NCI-H2107 (cell line): ENCODE measurements at places on chromosomes 7 and 10.

- DNase-seq = no peak
Observed at GRCh38 chr7:22411977-22412693, 55.2 kb upstream of the RAPGEF5 start.

DNA sequence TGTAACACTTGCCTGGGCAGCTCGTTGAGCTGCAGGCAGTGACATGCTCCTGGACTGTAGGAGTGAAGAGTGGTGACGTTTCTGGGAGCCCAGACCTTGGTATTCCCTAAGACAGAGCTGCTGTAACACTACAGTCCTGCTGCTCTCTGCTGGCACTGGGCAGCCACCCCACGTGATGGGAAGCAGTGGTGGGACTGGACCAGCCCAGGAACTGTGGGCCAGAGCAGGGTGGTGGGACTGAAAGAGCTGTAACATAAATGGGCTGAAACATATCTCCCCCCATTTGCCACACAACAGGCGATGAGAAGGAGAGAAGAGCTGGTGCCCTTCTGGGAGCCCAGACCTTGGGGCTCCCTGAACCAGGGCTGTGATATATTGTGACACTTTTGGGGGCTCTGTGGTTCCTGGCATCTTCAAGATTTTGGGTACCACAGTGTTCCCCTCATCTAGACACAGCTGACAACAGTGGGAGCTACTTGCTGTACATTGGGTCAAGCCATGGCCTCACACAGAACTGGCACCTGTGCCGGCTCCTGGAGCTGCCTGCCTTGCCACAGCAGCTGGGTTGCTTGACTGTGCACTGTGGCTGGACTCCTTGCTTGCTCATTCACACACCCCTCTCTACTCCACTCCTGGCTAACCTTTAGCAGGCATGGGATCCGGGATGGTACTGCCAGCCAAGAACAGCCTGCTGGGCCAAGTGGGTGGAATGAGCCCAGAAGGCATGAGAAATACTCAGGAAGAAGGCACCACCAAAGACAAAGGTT lies 161.3 kb upstream of the PCDH15 start:
- DNase-seq = no peak

- DNase-seq = no peak
Observed at GRCh38 chr7:19098510-19098909, 18.9 kb downstream of the TWIST1 start.

DNA sequence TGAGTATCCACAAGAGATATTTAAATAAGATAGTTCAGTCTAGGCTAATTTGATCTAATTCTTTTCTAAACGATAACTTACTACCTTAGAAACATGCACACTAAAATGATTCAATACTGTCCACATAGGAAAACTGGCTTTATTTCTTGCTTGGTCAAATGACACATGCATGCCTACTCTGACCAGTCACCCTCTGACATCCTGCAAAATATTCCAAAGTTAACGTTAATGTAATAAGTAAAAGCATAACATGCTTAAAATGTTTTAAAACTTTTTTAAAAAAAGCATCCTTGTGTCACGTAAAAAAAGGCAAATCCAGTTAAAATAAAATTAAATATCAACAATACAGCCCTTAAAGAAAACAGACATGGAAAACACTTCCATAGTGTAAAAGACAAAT lies 70.2 kb downstream of the UBE2H start:
- no peak for DNase-seq

GRCh38 chr10:71705582-71705981 lies 14.0 kb downstream of the C10orf105 start:
- no peak for DNase-seq

DNA sequence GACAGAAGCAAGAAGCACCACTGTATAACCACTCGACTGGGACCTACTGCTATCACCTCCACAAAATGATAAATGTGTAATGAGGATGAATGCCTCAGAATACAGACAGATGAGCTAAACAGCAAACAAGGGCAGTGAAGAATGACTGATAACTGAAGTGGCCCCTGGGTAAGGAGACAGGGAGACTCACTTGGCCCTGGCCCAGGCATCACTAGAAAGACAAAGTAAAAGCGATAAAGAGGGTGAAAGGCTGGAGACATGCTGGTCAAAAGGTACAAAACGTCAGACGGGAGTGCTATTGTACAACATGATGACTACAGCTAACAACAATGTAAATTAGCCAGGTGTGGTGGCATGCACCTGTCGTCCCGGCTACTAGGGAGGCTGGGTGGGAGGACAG lies 27.8 kb upstream of the APBB1IP start:
- no peak for DNase-seq

DNA sequence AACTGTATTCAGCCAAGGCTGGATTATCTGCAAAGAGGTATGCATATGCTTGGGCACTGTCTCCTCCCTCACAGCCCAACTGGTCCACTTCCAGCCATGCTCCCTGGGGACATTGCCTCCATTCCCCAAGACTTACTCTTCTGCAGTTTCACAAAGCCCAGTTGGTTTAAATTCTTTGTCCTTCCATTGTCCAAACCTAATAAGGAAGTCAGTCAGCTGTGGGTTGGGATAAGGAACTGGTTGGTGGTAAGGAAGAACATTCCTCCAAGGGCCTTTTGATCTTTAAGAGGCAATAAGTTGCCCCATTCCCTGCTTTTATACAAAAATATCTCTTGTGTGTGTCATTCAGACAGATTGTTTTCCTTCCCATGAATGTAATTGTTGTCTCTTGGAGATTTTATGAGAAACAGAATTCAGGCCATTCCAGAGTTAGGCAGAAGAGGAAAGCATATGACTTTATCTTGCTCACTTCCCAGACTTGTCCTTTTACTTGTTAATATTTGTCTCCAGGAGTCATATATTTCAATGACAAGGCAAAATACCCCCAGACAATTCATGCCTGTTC lies 673.7 kb downstream of the SUGCT start:
- no peak for DNase-seq

DNA sequence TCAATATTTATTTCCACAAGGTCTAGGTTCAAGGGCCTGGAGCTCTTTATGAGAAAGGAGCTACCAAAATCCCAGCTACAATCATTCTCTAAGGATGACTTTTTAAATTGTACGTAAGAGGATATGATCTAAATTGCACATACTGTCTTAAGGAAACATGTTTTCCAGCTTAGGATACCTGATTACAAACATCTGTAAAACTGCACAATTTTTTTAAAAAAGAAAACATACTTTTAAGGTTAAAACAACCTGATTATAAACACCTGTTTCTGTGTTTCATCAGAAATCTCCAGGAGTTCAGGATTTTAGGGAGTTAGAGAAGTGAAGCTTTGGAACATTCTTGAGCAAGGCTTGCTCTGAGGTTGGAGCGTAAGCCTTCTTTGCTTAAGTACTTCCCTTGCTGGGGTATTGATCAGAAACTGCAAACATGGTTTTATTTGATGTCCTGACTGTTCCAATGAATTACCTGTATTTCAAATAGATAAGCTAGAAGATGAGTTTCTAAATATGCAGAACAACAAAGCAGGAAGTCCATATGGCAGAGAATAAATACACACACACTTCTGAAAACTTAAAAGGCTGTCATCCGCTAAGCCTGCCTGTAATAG lies 248.6 kb downstream of the GFRA1 start:
- no peak for DNase-seq

- no peak for DNase-seq
Observed at GRCh38 chr7:118492466-118492865, 268.0 kb downstream of the ANKRD7 start.

DNA sequence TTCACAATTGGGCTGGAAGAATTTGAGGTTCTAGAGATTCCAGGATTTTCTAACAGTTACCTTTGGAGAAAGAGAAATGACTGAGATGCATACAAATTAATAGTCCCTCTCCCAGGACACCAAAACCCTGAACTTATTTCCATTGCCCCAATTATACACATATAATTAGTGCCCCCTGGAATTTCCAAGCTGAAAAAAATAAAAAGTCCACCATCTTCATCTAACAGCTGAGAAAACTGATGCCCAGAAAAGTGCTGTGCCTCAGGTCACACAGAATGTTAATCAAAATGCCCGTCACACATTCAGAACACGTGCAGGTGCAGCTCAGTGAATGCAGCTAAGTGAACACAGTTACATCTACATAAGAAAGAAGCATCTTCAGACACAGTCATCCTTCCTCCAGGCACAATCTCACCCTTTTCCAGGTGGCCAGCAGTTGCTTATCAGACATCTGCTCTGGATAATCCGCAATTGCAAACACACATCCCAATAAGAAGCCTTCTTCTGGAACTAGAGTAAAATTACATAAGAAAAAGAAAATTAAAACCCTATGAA lies 35.4 kb downstream of the PAXIP1 start:
- DNase-seq = no peak

GRCh38 chr7:84274029-84274638 lies 79.5 kb upstream of the SEMA3A start:
- peak; percentile 6 for DNase-seq

- no peak for DNase-seq
Observed at GRCh38 chr10:77552252-77552651, 85.4 kb downstream of the KCNMA1 start.

DNA sequence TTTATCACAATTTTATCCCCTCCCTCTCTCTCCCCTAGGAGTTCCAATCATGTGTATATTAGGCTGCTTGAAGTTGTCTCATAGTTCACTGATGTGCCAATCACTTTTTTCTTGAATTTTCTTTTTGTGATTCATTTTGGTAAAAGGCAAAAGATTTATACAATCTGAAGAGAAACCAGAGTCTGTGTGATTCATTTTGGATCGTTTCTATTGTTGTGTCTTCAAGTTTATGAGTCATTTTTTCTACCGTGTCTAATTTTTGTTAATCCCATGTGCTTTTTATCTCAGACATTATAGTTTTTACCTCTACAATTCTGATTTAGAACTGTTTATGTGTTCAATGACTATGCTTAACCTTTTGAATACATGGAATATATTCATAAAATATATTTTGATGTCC lies 483.9 kb upstream of the AUTS2 start:
- DNase-seq = no peak

- no peak for DNase-seq
Observed at GRCh38 chr7:92076509-92076908, 57.8 kb downstream of the CYP51A1 start.

DNA sequence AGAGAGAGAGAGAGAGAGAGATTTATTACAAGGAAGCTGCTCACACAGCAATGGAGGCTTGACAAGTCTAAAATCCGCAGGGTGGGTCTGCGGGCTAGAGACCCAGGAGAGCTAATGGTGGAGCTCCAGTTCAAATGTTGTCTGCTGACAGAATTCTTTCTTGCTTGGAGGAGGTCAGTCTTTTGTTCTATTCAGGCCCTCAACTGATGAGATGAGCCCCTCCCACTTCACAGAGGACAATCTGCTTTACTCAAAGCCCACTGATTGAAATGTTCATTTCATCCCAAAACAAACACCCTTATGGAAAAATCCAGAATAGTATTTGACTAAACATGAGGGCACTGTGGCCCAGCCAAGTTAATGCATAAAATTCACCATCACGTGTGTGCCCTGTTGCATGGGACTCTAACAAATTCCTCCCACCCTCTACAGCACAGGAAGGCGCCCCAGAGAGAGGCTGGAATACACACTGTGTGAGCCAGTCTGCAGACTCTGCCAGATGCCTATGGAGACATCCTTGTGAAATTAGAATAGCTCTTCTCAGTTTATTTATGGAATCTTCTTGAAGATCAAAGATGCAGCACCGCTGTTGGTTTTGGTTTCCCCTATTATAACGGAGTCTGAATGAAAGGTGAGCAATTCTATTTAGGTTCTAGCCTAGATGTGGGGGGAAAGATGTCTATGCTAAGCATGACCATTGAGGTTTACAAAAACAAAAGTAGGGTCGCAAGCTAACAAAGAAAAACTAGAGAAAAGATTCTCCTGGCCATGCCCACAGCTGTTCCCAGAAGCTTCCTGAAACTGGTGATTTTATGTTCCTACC lies 123.0 kb upstream of the SFMBT2 start:
- no peak for DNase-seq

- no peak for DNase-seq
Observed at GRCh38 chr10:128996092-128996491, 470.9 kb upstream of the MGMT start.

GRCh38 chr7:54719425-54719824 lies 39.6 kb downstream of the SEC61G start:
- DNase-seq = no peak

GRCh38 chr7:89593125-89593524 lies 561.1 kb upstream of the STEAP1 start:
- DNase-seq = no peak

DNA sequence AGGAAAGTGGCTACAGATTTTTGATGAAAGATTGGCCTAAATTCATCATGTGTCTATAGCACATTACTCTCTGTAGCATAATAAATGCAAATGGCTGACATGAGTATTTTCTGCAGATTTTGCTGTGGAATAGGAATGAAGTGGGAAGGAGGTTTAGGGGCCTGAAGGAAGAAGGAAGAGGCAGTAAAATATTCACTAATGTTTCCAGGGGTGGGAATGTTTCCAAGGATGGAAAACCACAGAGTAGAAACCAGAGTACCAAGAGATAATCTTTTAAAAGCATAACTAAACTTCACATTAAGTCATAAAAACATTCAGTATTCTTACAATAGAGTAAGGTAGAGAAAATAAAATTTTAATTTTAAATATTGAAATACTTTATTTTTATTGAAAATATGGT lies 267.8 kb downstream of the BICC1 start:
- no peak for DNase-seq

GRCh38 chr10:102467971-102468438 lies 16.7 kb upstream of the C10orf95 start:
- DNase-seq = no peak

DNA sequence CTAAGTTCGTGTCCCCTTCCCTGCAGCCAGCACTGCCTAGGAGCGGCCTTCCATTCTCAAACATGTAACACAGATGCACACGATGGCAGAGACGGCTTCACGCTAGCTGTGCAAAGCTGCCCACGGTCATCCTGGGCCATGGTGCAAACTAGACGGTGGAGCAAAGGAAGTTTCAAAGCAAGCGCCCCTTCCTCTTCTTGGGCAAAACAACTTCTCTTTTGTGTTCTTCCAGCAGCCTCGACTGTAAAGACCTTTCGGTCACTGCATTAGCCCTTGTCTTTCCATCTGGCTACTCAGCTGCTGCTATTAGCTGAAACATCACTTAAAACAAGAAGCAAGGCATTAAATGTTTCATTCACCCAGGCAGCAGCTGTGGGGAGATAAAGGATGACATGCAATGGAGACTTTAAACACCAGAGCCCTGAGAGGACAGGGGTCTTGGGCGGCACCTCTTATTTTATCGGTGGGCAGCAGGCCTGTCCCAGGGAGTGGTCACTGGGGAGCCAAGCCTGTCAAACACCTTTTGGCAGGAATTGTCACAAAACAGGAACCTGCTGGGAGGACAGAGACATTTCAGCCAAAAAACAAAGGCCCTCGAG lies 214.8 kb downstream of the KLF6 start:
- no peak for DNase-seq

DNA sequence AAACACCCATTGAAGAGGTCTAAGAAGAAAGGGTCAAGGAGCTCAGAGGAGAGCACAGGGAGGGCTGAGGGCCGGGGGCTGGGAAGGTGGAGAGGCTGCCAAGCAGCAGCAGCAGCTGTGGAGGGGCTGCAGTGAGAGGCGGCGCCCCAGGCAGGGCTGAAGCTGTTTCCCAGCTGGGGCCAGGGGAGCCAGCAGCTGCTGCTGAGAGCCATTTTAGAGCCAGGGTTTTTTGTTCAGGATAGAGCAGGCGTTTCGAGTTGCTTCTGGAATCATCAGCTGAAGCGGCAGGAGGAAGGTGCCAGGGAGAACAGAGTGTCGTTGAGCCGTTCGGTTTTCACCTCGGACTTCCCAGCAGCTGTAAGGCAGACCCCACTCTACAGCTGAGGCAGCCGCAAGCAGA lies 62.7 kb downstream of the LANCL2 start:
- DNase-seq = peak; percentile 74

- DNase-seq = no peak
Observed at GRCh38 chr10:78354101-78354500, 320.4 kb downstream of the RPS24 start.

- DNase-seq = no peak
Observed at GRCh38 chr10:33706191-33706590, 371.7 kb upstream of the NRP1 start.

GRCh38 chr7:16730937-16731336 lies 22.6 kb upstream of the TSPAN13 start:
- no peak for DNase-seq
